ENCODE measurements at places on chromosomes 5 and 9.

- no peak for DNase-seq
Measured at GRCh38 chr9:96117398-96118080, 184.4 kb downstream of the HSD17B3 start.

- no peak for DNase-seq
Measured at GRCh38 chr5:161051920-161052500, 200.0 kb upstream of the ATP10B start.

- DNase-seq: no peak
Measured at GRCh38 chr5:78000191-78000590, 224.1 kb upstream of the TBCA start.

- DNase-seq: no peak
Measured at GRCh38 chr9:88915916-88916315, 75.4 kb upstream of the S1PR3 start.

- DNase-seq: no peak
Measured at GRCh38 chr9:126499005-126499910, 114.5 kb upstream of the LMX1B start.

- DNase-seq: no peak
Measured at GRCh38 chr9:134778841-134779411, 101.7 kb upstream of the FCN2 start.

GRCh38 chr5:135561266-135561665, 17.5 kb downstream of the CXCL14 start:
- no peak for DNase-seq

DNA sequence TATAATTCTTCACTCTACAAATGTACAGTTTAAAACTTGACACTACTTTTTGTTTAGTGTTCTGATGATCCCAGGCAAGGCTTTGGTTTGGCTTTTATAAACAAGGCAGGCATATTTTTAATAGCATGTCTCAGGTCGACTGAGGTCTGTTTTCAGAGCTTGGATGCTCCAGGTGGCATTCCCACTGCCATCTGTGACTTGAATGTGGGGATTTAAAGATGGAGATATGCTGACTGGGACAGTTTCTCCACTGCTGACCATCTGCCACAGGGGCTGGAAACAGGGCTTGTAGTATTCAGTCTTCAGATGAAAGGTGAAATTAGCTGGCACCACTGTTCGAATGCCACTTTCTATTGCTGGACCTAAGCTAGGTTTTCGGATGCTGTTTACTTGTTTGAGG, 1266.2 kb upstream of the CDH18 start:
- no peak for DNase-seq

GRCh38 chr9:134178768-134179551, 14.6 kb upstream of the RNU6ATAC start:
- no peak for DNase-seq

DNA sequence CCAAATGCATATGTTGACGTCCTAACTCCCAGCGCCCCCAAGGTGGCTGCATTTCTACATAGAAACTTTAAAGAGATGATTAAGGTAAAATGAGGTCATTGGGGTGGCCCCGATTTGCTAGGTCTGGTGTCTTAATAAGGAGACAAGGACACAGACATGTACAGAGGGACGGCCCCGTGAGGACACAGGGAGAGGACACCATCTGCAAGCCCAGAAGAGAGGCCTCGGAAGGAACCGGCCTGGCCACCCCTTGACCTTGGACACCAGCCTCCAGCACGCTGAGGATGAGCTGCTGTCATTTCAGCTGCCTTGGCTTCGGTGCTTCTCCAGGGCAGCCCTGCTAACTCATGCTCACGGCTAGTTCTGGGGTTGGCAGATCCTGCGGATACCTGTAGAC, 73.2 kb downstream of the MRPL36 start:
- no peak for DNase-seq

- no peak for DNase-seq
Measured at GRCh38 chr5:142763701-142764100, 6.5 kb upstream of the ARHGAP26 start.

DNA sequence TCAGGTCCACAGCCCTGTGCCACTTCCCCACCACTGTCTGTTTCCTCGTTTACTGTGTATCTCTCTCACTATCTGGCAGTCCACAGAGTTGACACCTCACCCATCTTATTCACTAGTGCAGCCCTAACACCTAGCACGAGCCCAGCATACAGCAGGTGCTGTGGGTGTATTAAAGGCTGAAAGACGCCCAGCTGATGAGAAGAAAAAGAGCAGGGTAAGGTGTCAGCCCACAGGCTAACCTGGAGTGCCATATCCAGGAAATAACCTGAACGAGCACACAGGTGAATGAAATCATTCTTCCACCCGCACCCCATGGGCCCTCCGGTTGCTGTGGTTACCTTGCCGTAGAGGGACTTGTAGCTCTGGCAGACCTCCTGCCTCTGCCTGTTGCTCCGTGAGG, 18.6 kb downstream of the ANXA6 start:
- DNase-seq: no peak

GRCh38 chr9:130732793-130733221, 39.2 kb downstream of the EXOSC2 start:
- DNase-seq: no peak

- DNase-seq: no peak
Measured at GRCh38 chr5:1176473-1177391, 24.7 kb upstream of the SLC6A19 start.

- DNase-seq: no peak
Measured at GRCh38 chr5:35092703-35093102, 45.0 kb upstream of the AGXT2 start.

- no peak for DNase-seq
Measured at GRCh38 chr5:52824827-52825226, 37.1 kb downstream of the ITGA1 start.

DNA sequence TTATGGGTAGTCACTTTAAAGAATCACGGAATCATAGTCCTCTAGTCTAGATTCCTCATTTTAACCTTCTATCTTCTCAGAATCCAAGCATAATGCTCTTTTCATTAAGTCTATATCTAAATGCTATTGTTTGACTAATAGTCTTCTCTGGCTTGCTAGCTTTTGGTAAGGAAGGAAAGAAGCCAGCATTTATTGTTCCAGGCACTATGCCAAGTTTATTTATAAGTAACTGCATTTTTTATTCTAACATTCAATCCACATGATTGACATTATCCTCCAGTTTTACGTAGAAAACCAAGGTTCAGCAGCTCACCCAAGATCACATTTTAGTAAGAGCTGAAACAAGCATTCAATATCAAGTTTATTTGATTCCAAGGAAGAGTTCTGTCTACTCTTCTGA, 254.2 kb downstream of the SAXO1 start:
- no peak for DNase-seq

GRCh38 chr5:36651761-36652685, 45.6 kb downstream of the SLC1A3 start:
- no peak for DNase-seq

DNA sequence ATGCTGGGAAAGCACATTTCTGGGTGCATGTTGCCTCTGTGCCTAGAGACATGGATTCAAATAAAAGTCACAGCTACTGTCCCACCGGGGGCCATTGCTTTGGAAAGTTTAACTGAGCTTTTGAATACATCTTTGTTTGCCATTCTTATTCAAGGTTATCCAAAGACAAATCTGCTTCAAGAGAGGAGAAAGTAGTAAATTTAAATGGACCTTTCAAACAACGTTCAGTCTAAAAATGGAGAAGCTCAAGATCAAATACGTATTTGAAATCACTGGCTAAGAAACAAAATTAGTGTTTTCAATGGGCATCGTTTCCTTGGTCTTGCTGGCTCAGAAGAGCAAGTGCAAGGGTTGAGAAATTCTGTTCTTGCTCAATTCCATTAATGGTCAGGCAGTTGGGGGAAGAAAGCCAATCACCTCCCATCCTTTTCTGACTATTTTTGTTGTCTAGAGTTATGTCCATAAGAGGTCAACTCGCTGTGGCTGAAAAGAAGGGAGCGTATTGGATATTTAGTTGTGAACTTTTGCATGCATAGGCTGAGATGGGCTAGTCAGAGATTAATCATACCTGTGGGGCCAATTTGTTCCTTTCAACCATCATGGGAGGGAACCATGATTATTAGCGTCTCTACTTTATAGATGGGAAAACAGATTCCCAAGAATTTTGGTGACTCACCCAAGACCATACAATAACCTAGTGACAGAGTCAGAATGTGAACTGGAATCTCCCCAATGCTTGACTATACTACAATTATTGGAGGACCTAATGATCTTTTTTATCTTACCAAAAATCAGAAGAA, 276.2 kb upstream of the TNC start:
- no peak for DNase-seq

GRCh38 chr9:16710888-16711287, 159.6 kb downstream of the BNC2 start:
- DNase-seq: no peak

DNA sequence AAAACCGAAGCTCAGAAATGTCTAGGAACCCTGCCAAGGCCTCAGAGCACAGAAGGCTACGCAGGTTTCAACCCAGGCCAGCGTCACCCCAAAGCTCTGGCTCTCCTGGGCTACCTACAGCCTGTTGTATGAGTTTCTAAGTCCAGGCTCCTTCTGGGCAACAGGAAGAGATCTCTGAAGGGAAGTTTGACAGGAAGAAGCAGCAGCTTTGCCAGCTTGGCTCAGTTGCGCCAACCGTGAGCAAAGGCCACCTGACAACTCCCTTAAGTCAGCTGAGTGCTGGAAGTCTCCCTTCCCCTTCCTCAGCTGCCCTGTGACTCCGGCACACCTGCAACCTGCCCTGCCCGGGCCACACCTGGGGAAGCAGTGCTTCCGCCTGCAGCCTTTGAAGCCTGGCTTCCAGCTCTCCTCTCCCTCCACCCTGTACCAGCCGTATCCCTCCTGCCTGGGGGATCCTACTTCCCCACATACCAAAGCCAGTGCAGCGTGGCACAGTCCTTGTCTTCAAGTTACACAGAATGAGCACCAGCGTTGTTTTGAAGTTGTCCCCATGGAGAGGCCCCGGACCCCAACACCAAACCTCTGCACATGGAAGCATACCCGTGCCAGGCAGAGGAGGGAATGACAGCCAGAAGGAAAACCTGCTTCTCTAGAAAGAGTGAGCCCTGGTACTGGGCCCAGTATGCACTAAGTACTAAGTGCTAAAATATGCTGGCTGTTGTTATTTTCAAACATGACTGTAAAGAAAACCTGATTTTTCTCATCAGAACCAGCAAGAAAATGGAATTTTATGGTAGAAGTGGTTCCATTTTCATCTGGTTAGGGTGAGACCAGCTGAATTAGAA, 36.5 kb downstream of the SHB start:
- no peak for DNase-seq

DNA sequence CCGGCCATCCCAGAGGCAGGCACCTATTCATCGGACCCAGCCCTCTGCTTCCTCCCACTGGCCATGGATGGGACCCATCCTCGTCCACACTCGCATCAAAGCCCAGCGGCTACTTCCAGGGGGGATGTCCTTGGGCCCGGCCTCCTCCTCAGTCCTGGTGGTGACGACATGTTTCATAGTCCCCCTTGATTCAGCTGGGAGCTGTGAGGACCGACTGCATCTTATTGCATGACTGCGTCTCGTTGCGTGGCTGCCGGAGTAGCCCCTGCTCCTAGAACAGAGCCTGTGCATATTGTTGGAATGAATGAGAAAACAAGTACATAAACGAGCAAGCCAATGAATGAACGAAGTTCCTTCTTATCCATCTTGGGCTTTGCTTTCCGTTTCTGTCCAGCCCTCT, 12.8 kb downstream of the NCS1 start:
- DNase-seq: no peak

- no peak for DNase-seq
Measured at GRCh38 chr9:134839455-134840125, 41.0 kb upstream of the FCN2 start.

DNA sequence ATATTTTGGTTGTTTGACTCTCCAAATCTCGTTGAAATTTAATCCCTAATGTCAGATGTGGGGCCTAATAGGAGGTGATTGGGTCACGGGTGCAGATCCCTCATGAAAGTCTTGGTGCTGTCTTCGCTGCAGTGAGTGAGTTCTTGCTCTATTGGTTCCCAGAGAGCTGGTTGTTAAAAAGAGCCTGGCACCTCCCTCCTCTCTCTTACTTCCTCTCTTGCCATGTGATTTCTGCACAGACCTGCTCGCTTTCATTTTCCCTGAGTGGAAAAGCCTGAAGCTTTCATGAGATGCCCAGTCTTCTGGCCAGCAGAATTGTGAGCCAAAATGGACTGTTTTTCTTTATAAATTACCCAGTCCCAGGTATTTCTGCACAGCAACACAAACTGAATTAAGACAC, 221.6 kb downstream of the MAT2B start:
- DNase-seq: no peak

DNA sequence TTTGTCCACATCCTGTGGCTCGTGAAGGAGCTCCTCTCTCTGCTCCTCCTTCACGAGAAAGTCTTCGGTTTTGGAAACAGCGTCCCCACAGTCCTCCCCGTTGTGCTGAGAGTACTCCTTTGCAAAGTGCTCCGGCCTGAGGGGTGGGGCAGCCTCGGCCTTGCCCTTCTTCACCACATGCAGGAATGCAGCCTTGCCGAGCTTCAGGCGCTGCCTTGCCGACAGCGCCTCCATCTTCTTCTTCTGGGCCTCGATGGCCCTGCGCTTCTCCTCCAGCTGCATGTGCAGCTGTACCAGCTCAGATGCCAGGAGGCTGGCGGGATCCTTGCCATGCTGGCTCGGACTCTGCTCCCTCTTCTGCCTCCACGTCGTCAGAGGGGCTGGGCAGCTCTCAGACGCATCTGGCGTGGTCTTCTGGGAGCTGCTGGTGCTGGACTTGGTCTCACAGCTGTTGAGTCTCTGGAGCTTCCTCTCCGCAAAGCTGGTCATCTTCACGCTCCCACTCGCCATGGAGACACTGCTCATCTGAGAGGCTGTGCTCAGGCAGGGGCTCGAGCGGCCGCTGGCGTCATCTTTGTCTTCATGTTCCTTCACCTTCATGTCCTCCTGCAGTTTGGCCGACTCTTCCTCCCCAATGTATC, 85.5 kb downstream of the CAMSAP1 start:
- no peak for DNase-seq

GRCh38 chr9:87635656-87636501, 90.0 kb upstream of the CTSL start:
- DNase-seq: no peak

DNA sequence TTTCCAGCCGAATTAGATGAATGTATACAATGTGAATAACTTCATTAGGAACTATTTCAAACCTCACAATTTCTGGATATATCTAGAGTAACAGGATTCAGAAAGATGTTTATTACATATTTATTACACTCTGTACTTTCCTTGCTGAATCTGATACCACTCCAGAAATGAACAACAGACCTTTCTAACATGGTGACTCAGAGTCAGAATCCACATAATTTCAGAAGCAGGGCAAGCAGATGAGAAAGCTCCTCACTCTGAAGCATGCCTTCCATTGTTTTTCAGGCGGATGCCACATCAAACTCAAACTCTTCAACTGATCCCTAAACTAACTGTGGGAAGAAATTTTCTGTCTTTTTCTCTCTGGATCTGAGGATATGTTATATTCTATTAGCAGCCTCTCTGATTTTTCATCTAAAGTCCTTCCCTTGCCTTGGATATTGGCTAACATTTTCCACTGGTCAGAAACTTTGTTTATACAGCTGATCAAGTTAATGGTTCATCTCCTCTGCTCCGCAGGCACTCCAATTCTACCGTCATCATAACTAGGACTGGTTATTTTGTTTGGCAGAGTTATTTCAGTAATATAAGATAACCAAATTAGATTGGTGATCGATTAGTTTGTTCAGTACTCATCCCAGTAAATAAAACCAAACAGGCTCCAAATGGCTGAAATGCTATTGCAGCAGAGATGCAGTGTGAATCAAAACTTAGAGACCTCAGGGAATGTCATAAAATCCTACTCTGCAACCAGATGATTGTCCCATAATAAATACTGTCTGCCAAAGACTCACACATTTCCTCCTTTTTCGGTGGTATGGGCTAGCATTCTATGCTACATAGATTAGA, 556.0 kb downstream of the EBF1 start:
- no peak for DNase-seq
